ENCODE measurements at places on chromosomes 3 and 15. TPM values are rescaled to one million over a fixed set of nuclear protein-coding genes. Genes with fewer than 3 reads are reported as not detected.

The CELF6 gene
- 1.3 TPM for total RNA-seq

The GOLGA6L9 gene
- total RNA-seq, result 0.06 TPM

The MYLK gene
- 2.8 TPM for total RNA-seq

The CTSH gene
- 18.4 TPM for total RNA-seq

The FSTL1 gene
- total RNA-seq, result 767 TPM

The PPM1M gene
- total RNA-seq, result 20.8 TPM

The HHATL gene
- not detected for total RNA-seq

The VGLL3 gene
- total RNA-seq, result 41.7 TPM

The FBXL22 gene
- not detected for total RNA-seq

The SPATA12 gene
- not detected for total RNA-seq

The NUTM1 gene
- not detected for total RNA-seq

The TERC gene
- total RNA-seq, result 179 TPM

The MCTP2 gene
- total RNA-seq, result 5.2 TPM

The SLCO2A1 gene
- total RNA-seq, result 0.44 TPM

The TMEM207 gene
- total RNA-seq, result not detected

The PODXL2 gene
- 3.6 TPM for total RNA-seq

The MAP3K13 gene
- total RNA-seq, result 20.2 TPM

The EFCC1 gene
- 0.06 TPM for total RNA-seq

The INSYN1 gene
- 5.6 TPM for total RNA-seq

The HTR3E gene
- not detected for total RNA-seq

The LARP6 gene
- 65.8 TPM for total RNA-seq

The COLQ gene
- 1.6 TPM for total RNA-seq
